Neural crest cell (in vitro differentiated cells): ENCODE measurements at places on chromosomes 11 and 22. TPM values are rescaled to one million over a fixed set of nuclear protein-coding genes. Genes with fewer than 3 reads are reported as not detected.

SLC37A2 gene
- total RNA-seq, result 0.98 and 1.2 TPM in 2 replicates

PRODH gene
- total RNA-seq, result 0.09 and 1.3 TPM in 2 replicates

KRTAP5-1 gene
- not detected in 2 replicates for total RNA-seq

KCNK7 gene
- 1.0 and 1.1 TPM in 2 replicates for total RNA-seq

FAM89B gene
- 82.4 and 86.3 TPM in 2 replicates for total RNA-seq

RTN4R gene
- total RNA-seq, result 17.9 and 19.0 TPM in 2 replicates

P4HA3 gene
- not detected in 2 replicates for total RNA-seq

TRIM29 gene
- not detected in 2 replicates for total RNA-seq

GAL3ST3 gene
- 8.7 and 9.7 TPM in 2 replicates for total RNA-seq

SLC7A4 gene
- 0.26 and 0.43 TPM in 2 replicates for total RNA-seq

PDGFB gene
- 0.16 and 0.80 TPM in 2 replicates for total RNA-seq

GLYATL1 gene
- total RNA-seq, result 1.9 and 2.7 TPM in 2 replicates

IGF2 gene
- total RNA-seq, result 19.0 and 20.1 TPM in 2 replicates

SMIM38 gene
- 1.1 and 1.4 TPM in 2 replicates for total RNA-seq

APOA4 gene
- total RNA-seq, result not detected in 2 replicates

ART5 gene
- 1.3 and 1.4 TPM in 2 replicates for total RNA-seq

NNMT gene
- 0.82 and 1.5 TPM in 2 replicates for total RNA-seq

SCO2 gene
- total RNA-seq, result 2.3 and 4.2 TPM in 2 replicates

PIM3 gene
- 29.9 and 31.0 TPM in 2 replicates for total RNA-seq

ABCG4 gene
- total RNA-seq, result 3.1 and 3.3 TPM in 2 replicates

DSCAML1 gene
- 0.09 and 0.25 TPM in 2 replicates for total RNA-seq

TRIM51 gene
- total RNA-seq, result not detected in 2 replicates

TTC17 gene
- 74.3 and 77.2 TPM in 2 replicates for total RNA-seq

MMP3 gene
- not detected in 2 replicates for total RNA-seq

TMEM218 gene
- total RNA-seq, result 30.4 and 34.6 TPM in 2 replicates

PRAME gene
- total RNA-seq, result 0.21 and 0.52 TPM in 2 replicates

NPAS4 gene
- total RNA-seq, result 0.14 and 0.63 TPM in 2 replicates

LINC01488 gene
- total RNA-seq, result 0.11 TPM in 1 of 2 replicates, not detected in the other

FJX1 gene
- 28.2 and 29.5 TPM in 2 replicates for total RNA-seq

FIBP gene
- total RNA-seq, result 88.1 and 90.0 TPM in 2 replicates

SCGB1C1 gene
- total RNA-seq, result not detected in 2 replicates

NELL1 gene
- total RNA-seq, result 0.51 and 1.2 TPM in 2 replicates
